ENCODE measurements at places on chromosomes 6 and 20. TPM values are rescaled to one million over a fixed set of nuclear protein-coding genes. Genes with fewer than 3 reads are reported as not detected.
A peak's percentile ranks its signal among the peaks of the same experiment; 100 is the strongest.

- no peak for DNase-seq
Measured at GRCh38 chr6:69895396-69895795, 29.0 kb downstream of the COL19A1 start.

TFAP2C gene
- total RNA-seq = under 0.01 TPM

HDGFL1 gene
- not detected for total RNA-seq

- DNase-seq = no peak
Measured at GRCh38 chr6:17416806-17417205, 23.4 kb downstream of the CAP2 start.

DNA sequence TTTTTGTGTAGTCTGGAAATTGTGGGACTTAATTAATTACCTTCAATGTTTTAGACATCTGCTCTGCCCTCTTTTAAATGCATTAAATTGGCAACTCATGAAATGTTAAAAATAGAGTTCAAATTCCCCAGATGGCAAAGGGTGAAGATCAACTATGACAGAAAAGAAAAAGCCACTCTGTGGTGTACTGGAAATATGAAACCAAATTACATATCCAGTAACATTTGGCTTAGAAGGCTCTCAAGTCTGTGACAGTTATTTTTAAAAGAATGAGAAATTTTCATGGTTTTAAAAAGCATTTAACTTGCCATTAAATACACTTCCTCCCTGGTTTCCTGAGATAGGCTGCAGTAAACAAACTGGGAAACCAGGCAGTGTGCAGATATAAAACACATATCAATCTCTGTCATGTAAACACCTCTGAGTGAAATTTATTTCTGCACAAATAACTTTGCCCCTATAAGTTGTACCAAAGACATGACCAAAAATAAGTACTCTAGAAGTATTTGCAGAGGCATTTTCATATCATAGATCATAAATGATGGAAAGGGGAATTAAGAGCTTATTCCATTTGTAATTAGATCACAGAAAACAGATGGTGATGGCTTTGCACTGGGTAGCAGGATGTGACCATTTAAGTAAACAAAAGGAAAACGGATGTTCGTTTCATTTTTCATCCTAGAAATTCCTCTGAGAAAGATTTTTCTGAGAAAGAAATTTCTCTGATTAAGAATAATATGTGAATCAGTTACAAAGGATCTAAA, 360.1 kb downstream of the SAMD5 start:
- DNase-seq = no peak

DNA sequence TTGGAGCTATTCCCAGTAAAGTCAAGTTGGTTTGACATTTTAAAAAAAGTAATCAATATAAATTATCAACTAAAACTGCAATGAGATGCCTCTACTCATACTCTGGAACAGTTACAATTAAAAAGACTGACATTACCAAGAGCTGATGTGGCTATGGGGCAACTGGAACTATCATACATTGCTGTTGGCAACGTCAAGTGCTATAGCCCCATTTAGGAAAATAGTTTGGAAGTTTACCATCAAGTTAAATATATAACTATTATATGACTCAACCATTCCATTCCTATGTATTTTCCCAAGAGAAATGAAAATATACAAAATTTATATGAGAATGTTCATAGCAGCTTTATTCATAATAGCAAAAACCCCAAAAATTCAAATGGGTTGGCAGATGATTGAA, 111.4 kb upstream of the HDGFL1 start:
- DNase-seq = no peak

DNA sequence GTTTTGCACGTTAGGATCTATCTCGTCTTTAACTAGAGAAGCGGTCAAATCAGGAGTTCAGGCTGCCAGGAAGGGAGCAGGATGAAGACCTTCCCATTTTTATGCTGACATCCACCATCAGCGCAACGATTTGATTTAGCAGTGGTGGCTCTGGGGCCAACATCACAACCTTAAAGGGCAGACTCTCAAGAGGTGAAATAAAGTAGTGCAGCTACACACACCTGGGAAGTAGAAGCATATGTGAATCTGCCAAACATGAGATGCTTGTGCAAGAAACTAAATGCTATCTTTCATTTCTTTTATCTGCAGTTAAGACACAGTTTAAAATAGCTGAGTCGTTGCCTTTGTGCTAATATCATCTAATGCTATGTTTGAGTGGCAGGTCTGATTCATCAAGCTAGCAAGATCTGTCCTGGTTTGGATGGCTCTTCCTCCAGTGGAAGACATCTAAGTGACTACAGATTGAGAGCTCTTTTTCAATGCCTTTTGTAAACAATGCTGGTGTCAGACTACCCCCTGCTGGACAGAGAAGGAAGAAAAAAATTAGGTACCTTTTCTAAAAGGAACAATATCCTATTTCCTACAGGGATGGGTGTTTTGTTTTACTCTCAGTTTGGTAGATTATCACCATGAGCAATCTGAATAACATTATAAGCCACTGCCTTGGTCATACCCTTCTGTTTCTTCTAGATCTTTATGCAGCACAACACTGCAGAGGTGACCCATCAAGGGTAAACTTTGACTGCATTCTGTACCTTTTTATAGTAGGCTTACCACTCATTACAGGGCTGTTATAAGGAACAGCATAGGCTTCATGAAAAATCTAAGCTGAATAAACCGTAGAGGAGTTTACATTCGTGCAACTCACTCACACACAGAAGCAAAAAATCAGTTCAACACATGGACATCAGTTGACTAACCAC, 171.6 kb upstream of the FBXL4 start:
- DNase-seq = peak; percentile 66

DNA sequence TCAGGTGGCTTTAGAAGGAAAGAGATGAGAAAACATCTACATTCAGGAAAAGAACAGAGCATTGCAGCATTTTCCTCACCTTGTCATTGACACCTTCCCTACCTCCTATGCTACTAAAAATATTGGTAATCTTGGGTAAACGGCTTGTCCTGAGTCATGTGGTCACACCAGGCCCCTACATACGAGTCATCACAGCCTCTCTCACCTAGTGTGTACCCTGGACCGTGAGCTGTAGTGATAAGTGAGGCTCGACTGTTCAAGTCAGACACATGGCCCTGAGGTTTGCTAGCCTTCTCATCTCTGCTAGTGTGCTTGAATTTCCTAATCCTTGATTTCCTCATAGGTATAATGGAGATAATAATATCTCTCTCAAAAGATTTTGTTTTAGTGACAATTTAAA, 29.6 kb upstream of the TMEM244 start:
- no peak for DNase-seq

GRCh38 chr6:50202766-50203165, 153.0 kb upstream of the DEFB112 start:
- no peak for DNase-seq

TNFRSF6B gene
- total RNA-seq = 0.54 TPM

LINC00237 gene
- total RNA-seq = not detected

LGSN gene
- under 0.01 TPM for total RNA-seq

- no peak for DNase-seq
Measured at GRCh38 chr6:16712255-16712930, 48.9 kb downstream of the ATXN1 start.

- no peak for DNase-seq
Measured at GRCh38 chr20:33840160-33840559, 29.0 kb downstream of the CHMP4B start.

- no peak for DNase-seq
Measured at GRCh38 chr6:11606332-11606731, 68.8 kb downstream of the TMEM170B start.

AVP gene
- 81.3 TPM for total RNA-seq

EFCAB8 gene
- under 0.01 TPM for total RNA-seq

THBD gene
- total RNA-seq = 1.3 TPM

DNA sequence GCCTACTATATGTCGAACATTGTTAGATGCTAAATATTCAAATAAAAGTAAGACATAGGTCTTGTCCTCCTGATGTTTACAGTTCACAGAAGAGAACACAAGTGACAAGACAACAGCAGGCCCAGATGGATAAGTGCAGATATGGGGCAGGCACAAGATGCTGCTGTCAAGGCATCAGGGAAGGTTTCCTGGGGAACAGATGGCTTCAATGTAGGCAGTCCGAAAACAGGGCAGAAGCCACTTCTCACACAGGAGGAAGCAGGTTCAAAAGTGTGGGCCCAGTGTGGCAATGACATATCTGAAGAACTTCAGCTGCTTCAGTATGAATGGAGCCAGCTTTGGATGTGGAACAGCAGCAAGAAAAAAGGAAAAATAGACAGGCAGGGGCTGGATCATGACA, 32.5 kb downstream of the HLA-DPB1 start:
- no peak for DNase-seq

WFDC10B gene
- not detected for total RNA-seq

FAM162B gene
- total RNA-seq = not detected

DNA sequence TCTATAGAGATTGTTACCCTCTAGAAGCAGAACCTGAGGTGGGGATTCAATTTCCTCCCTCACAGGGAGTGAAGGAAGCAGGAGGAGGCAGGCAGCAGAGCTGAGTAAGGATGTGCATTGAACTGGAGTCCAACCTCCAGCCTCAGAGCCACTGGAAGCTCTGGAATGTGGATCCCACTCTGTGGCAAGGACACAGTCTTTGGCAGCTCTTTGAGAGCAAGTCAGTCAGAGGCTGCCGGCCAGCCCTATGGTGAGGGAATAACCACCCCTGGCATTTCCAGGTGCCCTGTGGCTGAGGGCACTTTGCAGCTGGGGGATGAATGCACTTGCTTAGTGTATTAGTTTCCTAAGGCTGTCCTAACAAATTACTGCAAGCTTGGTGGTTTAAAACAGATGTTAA, 37.2 kb downstream of the EBF4 start:
- no peak for DNase-seq

ANGPT4 gene
- not detected for total RNA-seq

NRSN1 gene
- total RNA-seq = not detected

SLC26A8 gene
- total RNA-seq = 0.27 TPM

FOXF2 gene
- not detected for total RNA-seq

RBM24 gene
- total RNA-seq = under 0.01 TPM

DNA sequence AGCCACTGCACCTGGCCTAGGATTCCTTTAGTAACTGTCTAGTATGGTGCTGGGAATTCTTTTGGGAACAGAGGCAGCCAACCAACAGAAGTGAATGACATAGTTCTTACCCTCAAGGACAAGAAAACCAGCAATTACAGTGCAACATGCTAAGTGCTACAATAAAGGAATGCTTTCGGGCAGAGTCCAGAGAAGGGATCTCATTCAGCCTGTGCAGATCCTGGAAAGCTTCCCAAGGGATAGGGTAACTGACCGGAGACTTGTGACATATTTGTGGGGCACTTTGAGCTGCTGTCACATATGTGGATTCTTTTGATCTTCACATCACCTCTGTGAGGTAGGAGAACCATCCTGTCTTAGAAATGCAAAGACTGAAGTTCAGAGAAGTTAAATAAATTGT, 46.8 kb downstream of the C6orf15 start:
- no peak for DNase-seq

GRCh38 chr6:29665942-29666825, 9.3 kb downstream of the MOG start:
- DNase-seq = no peak

GRCh38 chr20:4866429-4866828, 134.9 kb downstream of the SLC23A2 start:
- no peak for DNase-seq

DNA sequence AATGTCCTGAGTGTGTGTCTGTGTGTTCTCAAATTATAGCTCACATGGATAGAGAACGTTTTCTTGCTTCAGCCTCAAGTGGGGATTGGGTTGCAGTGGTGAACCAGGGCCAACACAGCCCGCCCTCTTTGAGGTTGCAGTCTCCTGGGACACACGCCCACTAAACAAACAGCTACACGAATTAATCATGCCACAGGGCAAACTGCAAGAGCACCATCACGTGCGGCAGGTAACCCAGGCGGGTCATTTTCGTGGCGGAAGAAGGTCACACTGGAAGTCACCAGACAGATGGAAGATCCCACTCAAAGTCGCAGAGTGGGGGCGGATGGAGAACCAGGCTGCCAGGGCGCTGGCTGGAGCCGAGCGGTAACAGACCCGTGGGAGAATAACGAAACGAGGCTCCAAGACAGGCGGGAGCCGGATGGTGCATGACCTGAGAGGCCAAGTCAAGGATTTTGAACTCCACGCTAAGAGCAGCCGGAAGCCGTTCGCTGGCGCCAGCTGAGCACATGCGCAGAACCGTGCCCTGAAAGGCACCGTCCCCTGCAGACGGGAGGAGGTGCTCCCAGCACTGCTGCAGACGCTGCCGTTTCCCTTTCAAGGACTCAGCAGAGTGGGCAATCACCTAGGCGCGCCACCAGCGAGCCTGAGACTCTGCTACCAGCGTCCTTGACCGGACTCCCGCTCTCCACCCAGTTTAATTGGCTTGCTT, 10.7 kb downstream of the DLL1 start:
- DNase-seq = no peak

TAAR8 gene
- total RNA-seq = not detected

- no peak for DNase-seq
Measured at GRCh38 chr6:57108691-57109090, 18.7 kb downstream of the ZNF451 start.

DNA sequence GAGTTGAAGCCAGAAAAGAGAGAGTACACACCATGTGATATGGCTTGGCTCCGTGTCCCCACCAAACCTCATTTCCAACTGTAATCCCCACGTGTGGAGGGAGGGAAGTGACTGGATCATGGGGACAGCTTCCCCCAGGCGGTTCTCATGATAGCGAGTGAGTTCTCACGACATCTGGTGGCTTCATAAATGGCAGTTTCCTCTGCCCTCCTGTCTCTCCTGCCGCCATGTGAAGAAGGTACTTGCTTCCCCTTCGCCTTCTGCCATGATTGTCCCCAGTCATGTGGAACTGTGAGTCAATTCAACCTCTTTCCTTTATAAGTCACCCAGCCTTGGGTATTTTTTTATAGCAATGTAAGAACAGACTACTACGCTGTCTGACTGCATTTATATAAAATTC, 40.3 kb downstream of the TAF4 start:
- no peak for DNase-seq

SLC35D3 gene
- under 0.01 TPM for total RNA-seq

- DNase-seq = no peak
Measured at GRCh38 chr6:35216851-35217811, 3.4 kb downstream of the SCUBE3 start.

- DNase-seq = no peak
Measured at GRCh38 chr20:2911200-2911599, 37.9 kb downstream of the PTPRA start.

DNA sequence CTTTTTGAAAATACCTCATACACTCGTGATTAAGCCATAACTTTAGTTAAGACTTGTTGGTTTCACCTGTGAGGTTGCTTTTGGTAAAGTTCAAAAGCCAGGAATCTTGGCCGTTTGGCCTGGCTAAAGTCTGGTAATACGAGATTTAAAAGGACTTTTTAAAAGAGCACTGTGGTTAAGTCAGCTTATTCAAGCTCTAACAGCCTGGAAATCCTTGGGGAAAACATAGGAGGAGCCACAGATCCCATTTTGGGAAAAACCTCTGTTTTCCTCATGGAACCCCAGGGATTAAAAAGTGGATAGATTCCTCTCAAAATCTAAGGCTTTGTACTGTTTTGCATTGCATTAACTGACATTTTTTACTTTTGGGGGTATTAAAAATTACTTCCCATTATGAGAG, 13.7 kb upstream of the SLC22A16 start:
- no peak for DNase-seq

TFAP2B gene
- under 0.01 TPM for total RNA-seq

PGBD1 gene
- total RNA-seq = 4.6 TPM

ANKS1A gene
- total RNA-seq = 17.5 TPM

PGC gene
- not detected for total RNA-seq

All from hematopoietic multipotent progenitor cell (in vitro differentiated cells).